ENCODE measurements at places on chromosomes 3 and 15.

DNA sequence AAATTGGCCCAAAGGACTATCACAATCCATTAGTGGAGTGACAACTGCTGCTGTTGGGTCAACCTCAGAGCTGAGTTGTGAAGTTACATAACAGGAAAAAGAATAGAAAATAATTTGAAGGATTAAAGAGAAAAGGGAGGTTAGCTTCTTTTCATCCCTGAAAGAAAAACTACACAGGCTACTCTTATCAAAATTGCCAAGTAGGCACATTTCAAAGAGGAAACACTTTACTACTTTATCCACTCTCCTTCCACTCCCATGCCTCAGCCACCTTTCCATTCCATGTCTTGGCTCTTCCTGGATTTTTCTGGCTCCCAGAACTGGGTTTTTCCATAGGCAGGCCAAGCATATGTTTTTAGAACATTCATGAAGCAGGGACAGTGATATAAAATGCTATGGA, 384.0 kb upstream of the RORA start:
- no peak for DNase-seq

GRCh38 chr15:61879219-61879618, 181.0 kb downstream of the VPS13C start:
- DNase-seq = no peak

GRCh38 chr15:57037548-57037947, 119.1 kb downstream of the TCF12 start:
- DNase-seq = no peak

DNA sequence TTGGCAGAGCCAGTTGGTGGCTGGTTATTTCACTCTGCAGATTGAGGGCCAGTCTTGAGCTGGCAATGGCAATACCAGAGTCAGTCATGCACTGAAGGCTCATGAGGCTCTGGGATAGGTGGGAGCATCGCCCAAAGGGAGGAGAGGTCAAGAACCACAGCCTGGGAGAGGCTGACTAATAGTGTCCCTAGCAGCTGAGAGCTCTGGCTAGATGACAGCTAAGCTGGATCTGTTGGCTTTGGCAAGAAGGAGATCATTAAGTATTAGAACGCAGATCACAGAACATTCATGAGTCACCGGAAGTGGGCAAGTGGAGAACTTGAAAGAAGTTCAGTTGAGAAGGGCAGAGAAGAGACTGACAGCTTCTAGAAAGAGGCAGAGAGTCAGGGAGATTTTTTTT, 521.1 kb downstream of the NR2F2 start:
- DNase-seq = peak; percentile 93

DNA sequence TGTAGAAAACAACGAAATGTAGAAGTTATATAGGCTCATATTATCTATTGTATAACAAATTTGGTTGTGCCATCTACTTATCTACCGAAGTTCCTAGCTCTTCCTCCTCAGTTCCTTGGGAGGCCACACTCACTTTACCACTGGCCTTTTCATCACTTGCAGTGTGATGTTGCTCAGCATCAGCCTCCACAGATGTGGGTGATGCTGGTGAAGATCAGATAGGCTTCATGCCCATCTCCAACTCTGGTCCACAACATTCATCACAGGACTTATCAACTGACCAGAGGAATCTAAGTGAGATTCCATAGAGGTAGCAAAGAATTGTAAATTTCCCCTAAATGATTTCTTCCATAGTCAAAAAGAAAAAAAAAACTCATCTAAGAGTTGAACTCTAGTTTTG, 8.4 kb downstream of the CD200 start:
- no peak for DNase-seq

- DNase-seq = no peak
Measured at GRCh38 chr15:81108427-81108826, 25.6 kb upstream of the CFAP161 start.

GRCh38 chr3:49799761-49800160, at the start of gene CDHR4:
CDHR4 (minus strand) TSS chr3:49799873; CDS start chr3:49799812, 61 bp downstream.
- DNase-seq = peak; percentile 81

DNA sequence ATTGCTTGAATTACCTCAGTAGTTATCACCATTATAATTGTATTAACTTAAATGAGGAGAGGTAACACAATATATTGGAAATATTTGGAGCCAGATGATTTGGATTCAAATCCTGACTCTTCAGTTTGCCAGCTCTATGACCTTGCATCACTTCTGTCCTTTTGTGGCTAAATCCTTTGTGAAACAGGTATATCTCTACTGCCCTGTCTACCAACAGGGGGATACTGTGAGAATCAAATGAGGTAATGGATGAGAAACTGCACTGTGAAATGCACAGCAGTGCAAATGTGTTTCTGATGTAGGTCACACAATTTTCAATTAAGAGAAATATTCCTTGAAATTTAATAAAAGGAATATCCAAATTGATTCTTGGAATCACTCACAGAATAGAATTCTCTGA, 58.8 kb downstream of the CCDC54 start:
- DNase-seq = no peak

DNA sequence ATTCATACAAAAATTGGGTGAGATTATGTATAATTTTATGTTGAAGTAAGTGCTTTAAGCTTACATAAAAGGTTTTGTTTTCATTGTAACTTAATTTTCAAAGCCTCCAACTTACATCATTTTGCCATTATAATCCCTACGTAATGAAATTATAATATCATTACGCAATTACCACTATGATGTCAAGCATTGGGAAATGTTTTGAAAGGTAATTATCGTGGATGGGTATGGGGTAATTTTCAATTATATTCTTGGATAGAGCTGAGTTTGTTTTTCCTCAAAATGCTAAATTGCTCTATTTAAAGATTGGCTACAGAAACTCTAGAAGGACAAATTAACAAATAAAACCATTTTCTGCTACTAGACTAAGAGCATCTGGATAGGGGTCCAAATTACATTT, 80.2 kb upstream of the FAM3D start:
- DNase-seq = no peak
